ENCODE measurements at places on chromosomes 6 and 20.

GRCh38 chr6:137471986-137472385 is 22.2 kb downstream of the OLIG3 start:
- H3K36me3 ChIP-seq = no peaks in the 10 kb centered on the region
- DNase-seq = no peak
- H3K27me3 ChIP-seq = peaks cover 8% of the 10 kb centered on the region
- H3K4me3 ChIP-seq = no peak overlapping the region
- no peaks in the 10 kb centered on the region for H3K4me1 ChIP-seq

DNA sequence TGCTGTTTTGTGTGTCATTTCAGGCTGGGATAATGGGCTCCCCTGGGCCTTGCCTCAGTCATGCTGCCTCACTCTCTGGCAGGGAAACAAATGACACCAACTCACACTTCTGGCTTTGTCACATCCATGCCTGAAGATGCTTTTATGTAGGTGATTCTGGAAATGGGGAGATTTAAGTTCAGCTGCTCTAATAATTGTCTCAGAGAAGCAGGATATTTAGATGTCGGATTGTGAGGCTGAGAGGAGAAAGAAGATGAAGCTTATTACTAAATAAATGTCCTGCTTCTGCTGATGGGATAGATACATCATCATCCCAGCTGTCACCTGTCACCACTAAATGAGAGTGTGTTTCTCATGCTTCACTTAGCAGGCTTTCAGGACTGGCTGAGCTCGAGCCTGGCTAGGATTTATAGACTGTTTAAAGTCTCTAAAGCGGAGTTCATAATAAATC is 480.2 kb upstream of the SPTLC3 start:
- no peak overlapping the region for H3K4me3 ChIP-seq
- no peaks in the 10 kb centered on the region for H3K36me3 ChIP-seq
- H3K4me1 ChIP-seq = no peaks in the 10 kb centered on the region
- DNase-seq = no peak
- no peak overlapping the region for H3K27ac ChIP-seq

- no peaks in the 10 kb centered on the region for H3K36me3 ChIP-seq
- no peaks in the 10 kb centered on the region for H3K27me3 ChIP-seq
- H3K4me1 ChIP-seq = no peaks in the 10 kb centered on the region
- no peak overlapping the region for H3K4me3 ChIP-seq
These were observed 47.0 kb downstream of the PLAGL1 start for GRCh38 chr6:143961066-143961465.

GRCh38 chr6:14540276-14540675 is 422.7 kb downstream of the CD83 start:
- H3K36me3 ChIP-seq = no peaks in the 10 kb centered on the region
- DNase-seq = no peak
- H3K4me3 ChIP-seq = no peak overlapping the region
- H3K4me1 ChIP-seq = peaks cover 31% of the 10 kb centered on the region
- no peaks in the 10 kb centered on the region for H3K27me3 ChIP-seq

GRCh38 chr20:24773751-24774201 is 175.3 kb upstream of the CST7 start:
- H3K27me3 ChIP-seq = peaks cover 30% of the 10 kb centered on the region
- H3K4me1 ChIP-seq = peaks cover 8% of the 10 kb centered on the region
- no peak overlapping the region for H3K27ac ChIP-seq
- H3K36me3 ChIP-seq = no peaks in the 10 kb centered on the region

DNA sequence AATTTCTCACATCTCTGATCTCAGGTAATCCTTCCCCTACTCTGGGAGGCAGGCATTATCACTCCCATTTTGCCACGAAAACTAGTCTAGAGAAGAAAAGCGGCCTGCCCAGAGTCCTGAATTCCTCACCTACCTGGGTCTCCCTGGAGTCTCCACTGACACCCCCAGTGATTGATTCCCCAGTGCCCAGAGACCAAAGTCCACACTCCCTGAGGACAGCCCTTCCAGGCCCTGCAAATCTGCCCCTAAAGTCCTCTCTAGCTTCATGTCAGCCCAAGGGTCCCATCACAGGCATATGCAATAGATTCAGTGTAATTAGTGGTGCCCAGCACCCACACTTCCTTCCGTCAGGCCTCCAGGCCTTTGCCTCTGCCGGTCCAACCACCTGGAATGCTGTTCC is 47.2 kb downstream of the MAFB start:
- peaks cover 3% of the 10 kb centered on the region for H3K27me3 ChIP-seq
- no peaks in the 10 kb centered on the region for H3K4me1 ChIP-seq
- no peak overlapping the region for H3K27ac ChIP-seq
- no peak for DNase-seq
- no peak overlapping the region for H3K4me3 ChIP-seq

- H3K4me1 ChIP-seq = peaks cover 39% of the 10 kb centered on the region
- no peak overlapping the region for H3K4me3 ChIP-seq
- H3K27ac ChIP-seq = no peak overlapping the region
- no peak for DNase-seq
These were observed 3.0 kb downstream of the IL22RA2 start for GRCh38 chr6:137170266-137171052.

DNA sequence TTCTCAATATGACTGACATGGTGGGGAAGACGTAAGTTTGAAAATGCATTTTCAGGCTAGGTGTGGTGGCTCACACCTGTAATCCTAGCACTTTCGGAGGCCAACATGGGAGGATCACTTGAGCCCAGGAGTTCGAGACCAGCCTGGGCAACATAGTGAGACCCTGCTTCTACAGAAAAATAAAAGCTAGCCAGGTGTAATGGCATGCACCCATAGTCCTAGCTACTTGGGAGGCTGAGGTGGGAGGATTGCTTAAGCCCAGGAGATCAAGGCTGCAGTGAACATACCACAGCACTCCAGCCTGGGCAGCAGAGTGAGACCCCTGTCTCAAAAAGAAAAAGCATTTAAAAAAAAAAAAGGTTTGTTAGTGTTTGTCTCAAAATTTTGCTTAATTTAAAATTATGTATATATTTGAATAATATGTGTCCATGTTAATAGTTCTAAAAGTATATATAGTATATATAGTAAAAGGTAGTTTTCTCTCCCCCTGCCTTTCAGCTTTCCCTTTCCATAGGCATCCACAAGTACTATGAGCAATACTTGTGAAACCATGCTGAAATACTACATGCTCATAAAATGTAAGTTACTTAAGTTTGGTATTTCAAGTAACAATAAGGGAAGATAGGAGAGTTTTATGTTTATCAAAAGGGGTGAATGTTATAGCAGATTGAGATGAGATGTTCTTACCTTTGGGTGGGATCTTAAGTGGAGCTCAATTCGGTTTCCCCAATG is 15.1 kb downstream of the PTPRA start:
- no peaks in the 10 kb centered on the region for H3K27me3 ChIP-seq
- peaks cover 11% of the 10 kb centered on the region for H3K36me3 ChIP-seq
- DNase-seq = no peak
- H3K27ac ChIP-seq = no peak overlapping the region

- no peak overlapping the region for H3K4me3 ChIP-seq
- DNase-seq = no peak
- no peaks in the 10 kb centered on the region for H3K36me3 ChIP-seq
- no peaks in the 10 kb centered on the region for H3K27me3 ChIP-seq
- H3K27ac ChIP-seq = no peak overlapping the region
These were observed 482.5 kb downstream of the C6orf118 start for GRCh38 chr6:164826831-164827468.

DNA sequence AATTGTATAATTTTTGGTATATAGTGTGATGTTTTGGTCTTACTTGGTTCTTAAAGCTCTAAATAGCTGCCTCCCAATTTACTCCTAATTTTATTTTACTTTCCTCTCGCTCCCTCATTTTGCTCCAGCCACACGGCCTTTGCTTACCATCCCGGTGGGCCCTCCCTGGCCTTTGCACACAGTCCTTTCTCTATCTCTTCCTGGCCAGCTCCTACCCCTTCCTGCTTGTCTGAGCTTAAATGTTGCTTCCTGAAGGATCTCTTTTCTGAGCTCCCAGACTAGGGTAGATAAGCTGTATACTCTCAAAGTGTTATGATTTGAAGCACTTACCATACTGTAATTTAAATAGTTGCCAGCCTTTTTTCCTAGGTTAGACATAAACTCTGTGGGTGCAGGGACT is 121.7 kb downstream of the UTRN start:
- no peak overlapping the region for H3K27ac ChIP-seq
- H3K4me1 ChIP-seq = peaks cover 43% of the 10 kb centered on the region
- H3K4me3 ChIP-seq = no peak overlapping the region
- H3K36me3 ChIP-seq = peaks cover 8% of the 10 kb centered on the region
- H3K27me3 ChIP-seq = no peaks in the 10 kb centered on the region
- DNase-seq = no peak

DNA sequence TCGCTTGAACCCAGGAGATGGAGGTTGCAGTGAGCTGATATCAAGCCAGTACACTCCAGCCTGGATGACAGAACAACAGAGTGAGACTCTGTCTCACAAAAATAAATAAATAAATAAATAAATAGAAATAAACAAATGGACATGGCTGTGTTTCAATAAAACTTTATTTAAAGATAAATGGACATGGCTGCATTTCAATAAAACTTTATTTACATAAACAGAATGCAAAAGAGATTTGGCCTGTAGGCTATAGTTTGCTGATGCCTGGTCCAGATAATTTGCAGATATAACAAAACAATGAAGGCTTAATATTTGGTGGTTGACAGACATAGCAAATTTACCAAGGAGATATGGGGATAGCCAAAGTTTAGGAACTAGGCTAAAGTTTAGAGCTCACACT is 66.8 kb downstream of the ZNF831 start:
- no peak overlapping the region for H3K27ac ChIP-seq
- DNase-seq = no peak
- peaks cover 23% of the 10 kb centered on the region for H3K36me3 ChIP-seq

DNA sequence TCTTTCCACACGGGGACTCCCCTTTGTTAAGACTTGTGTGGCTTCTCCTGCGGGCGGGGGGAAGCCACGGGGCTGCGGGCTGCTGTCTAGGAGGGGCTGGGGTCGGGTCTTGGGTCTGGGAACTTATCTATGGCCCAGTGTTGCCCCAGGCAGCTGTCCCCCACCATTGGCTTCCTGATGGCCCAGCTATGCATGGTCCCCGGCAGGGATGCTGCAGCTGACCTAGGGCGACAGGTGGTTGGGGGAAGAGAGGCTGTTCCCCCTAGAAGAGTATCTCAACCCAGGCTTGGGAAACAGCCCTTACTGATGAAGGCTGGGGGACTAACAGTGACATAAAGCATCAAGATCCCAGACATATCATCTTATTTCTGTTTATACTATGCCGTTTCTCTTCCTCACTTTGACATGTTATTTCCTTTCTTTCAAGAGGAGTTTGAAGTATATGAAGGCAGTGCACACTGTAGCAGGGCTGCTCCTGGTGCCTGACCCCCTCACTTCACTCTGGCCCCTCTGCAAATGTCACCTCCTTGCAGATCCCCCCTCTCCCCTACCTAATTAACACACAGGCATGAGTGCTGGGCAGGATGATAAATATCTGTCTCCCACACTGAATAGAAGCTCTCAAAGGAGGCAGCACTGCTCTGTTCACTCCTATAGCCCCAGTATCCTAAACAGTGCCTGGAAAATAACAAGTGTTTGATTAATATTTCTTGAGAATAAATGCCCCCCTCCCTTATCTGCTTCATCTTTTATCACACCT is 87.0 kb downstream of the HIVEP2 start:
- peaks cover 85% of the 10 kb centered on the region for H3K4me1 ChIP-seq
- H3K4me3 ChIP-seq = peak overlapping the region; percentile 66
- DNase-seq = peak; percentile 40
- no peaks in the 10 kb centered on the region for H3K27me3 ChIP-seq

- H3K27me3 ChIP-seq = no peaks in the 10 kb centered on the region
- no peaks in the 10 kb centered on the region for H3K36me3 ChIP-seq
- H3K4me3 ChIP-seq = no peak overlapping the region
- H3K4me1 ChIP-seq = no peaks in the 10 kb centered on the region
- no peak for DNase-seq
- H3K27ac ChIP-seq = no peak overlapping the region
These were observed 611.3 kb upstream of the GJE1 start for GRCh38 chr6:141521440-141521839.

GRCh38 chr20:53905019-53905819 is 165.2 kb downstream of the BCAS1 start:
- peaks cover 31% of the 10 kb centered on the region for H3K4me1 ChIP-seq
- H3K27me3 ChIP-seq = no peaks in the 10 kb centered on the region
- H3K36me3 ChIP-seq = no peaks in the 10 kb centered on the region

GRCh38 chr20:63966944-63967322 is 2.8 kb downstream of the ZNF512B start:
- no peak overlapping the region for H3K27ac ChIP-seq
- peaks cover 13% of the 10 kb centered on the region for H3K36me3 ChIP-seq
- no peak for DNase-seq
- H3K27me3 ChIP-seq = no peaks in the 10 kb centered on the region
- no peak overlapping the region for H3K4me3 ChIP-seq
- H3K4me1 ChIP-seq = peaks cover 10% of the 10 kb centered on the region

GRCh38 chr20:50561379-50562078 is 51.3 kb downstream of the PTPN1 start:
- H3K4me3 ChIP-seq = peak overlapping the region; percentile 82
- DNase-seq = peak; percentile 86
- H3K4me1 ChIP-seq = peaks cover 88% of the 10 kb centered on the region

DNA sequence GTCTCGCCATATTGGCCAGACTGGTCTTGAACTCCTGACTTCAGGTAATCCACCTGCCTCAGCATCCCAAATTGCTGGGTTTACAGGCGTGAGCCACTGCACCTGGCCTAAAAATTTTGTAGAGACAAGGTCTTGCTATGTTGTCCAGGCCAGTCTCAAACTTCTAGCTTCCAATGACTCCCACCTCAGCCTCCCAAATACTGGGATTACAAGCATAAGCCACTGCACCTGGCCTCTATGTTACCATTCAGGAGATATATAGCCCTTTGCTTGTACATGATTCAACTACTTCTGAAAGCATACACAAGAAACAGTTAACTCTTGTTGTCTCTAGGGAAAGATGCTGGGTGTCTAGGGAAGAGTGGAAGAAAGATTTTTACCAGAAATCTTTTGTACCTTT is 19.0 kb upstream of the NCOA3 start:
- no peak overlapping the region for H3K27ac ChIP-seq
- no peaks in the 10 kb centered on the region for H3K36me3 ChIP-seq
- H3K4me3 ChIP-seq = no peak overlapping the region
